ENCODE measurements at places on chromosomes 13 and 19.
A peak's percentile ranks its signal among the peaks of the same experiment; 100 is the strongest.

- DNase-seq, result no peak
These were observed 10.3 kb downstream of the THSD1 start for GRCh38 chr13:52395704-52396103.

DNA sequence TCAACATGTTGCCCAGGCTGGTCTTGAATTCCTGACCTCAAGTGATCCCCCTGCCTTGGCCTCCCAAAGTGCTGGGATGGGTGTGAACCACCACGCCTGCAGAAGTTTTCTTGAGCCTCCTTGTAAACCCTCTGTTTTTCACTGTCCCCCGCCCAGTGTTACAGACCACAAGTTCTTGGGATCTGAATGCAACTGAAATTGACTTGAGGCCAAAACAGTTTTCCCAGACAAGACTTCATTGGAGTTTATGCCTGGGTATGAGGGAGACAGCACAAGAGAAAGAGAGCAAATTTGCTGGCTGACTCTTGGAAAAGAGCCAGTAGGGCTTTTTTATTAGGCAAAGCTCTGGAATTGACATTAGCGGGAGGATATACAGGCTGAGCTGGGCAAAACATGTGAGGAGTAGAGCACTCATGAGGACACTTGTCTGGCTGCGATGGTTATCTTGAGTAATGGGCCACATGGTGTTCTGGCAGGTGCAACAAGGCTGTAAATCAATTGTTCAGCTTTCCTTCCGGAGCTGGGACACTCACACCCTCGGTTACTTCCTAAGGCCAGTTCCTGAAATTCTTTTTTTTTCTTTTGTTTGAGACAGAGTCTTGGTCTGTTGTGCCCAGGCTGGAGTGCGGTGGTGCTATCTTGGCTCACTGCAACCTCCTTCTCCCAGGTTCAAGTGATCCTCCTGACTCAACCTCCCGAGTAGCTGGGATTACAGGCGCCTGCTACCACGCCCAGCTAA is 12.7 kb upstream of the HNRNPL start:
- no peak for DNase-seq

GRCh38 chr19:35852029-35852780 is at the start of gene NPHS1:
TSS of gene NPHS1 (minus strand) at chr19:35852504. CDS start at chr19:35851837, 667 bp downstream.
- DNase-seq, result no peak

DNA sequence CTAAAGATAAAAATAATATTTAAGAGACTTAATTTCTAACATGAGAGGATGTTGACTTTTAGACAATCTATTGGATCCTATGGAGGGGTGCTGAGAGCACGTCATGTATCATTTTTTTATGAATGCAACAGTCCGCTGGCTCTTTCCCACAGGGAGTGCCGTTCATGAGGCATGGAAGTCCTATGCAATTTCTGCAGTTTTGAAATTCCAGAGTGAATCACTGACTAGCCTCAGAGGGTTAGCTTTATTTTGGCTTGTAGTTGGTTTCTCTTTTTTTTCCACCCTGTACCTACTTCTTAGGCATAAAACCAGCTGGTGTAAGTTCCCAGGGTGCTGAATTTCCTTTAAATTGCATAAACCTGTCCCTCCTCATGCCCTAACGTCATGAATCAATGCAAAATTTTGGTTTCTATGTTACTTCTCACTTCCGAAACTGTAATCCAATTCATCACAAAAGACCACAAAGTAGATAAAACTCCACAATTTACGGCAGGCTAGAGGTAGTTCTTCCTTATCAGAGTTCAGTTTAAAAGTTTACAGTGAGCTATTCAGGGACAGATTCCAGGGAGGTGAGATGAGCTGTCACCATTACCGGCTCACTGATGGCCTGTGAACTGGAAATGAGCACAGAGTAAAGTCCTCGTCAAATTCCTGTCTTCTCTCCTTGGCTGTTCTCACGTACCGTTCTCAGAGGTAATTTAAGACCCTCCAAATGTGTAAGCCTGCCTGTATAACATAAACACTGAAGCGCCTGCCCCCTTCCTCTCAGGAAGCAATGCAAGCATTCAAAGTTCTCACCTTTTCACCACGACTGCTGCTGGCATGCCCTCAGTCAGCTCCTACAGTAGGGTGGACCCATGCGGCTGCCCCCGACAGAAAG is 216.6 kb upstream of the SLC10A2 start:
- no peak for DNase-seq

- DNase-seq, result peak; percentile 57
These were observed 23.5 kb downstream of the FAM187B start for GRCh38 chr19:35204799-35205732.

DNA sequence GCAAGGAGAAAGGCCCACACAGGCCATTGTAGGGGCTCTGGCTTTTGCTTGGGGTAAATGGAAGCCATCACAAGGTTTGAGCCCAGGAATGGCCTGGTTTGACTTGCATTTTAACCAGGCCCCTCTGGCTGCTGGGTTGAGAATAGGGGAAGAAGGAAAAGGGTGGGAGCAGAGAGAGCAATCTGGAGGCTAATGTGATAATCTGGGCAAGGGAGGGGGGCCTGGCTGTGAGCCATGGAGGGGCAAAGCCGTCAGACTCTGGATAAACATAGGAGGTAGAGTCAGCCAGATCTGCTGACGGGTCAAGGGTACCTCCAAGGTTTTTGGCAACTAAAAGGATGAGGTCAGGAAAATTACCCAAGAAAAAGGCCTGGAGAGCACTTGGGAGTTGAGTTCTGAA is 41.6 kb downstream of the RFX2 start:
- no peak for DNase-seq

DNA sequence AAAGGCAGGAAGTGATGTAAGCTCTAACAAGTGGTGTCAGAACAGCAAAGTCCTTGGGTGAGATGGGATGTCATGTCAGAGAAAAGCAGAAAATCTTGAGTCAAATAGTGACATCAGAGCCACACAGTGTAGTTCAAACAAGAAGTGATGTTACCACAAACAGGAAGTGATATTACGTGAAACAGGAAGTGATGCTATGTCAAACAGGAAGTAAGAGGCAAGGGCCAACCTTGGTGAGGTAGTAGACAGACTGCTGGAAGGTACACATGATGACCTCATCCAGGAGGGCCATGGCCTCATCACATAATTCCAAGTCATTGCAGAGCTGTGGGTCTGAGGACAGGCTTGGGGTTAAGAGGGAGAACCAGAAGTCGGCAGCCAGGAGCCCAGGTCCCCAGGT is 7.0 kb upstream of the MAMSTR start:
- DNase-seq, result no peak

DNA sequence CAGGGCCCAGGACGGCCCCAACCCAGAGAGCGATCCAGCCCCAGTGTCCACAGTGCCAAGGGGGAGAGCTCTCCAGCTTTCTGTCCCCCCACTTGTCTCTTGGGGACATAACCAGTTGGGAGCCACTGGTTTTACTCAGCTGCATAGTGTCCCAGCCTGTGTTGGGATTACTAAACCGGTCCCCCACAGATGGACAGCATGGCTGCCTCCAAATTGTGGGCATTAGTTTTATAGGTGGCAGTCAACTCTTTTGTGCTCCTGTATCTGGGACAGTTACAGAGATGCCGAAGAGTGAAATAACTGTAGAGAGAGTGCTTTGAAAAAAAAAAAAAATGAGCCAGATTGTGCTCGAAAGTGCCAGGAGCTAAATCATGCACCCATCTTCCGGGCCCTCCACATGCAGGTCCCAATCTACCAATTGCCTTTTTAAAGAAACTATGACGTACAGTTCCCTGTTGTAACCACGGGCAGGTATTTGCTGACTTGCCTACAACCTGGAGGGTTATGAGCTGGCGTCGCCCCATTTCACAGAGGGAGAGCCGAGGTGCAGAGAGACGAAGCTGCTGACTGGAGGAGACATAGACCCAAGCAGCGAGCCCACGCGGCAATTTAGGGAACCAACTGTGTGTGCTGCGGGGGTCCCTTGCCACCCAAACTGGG is 2.4 kb upstream of the NFIC start:
- peak; percentile 26 for DNase-seq

DNA sequence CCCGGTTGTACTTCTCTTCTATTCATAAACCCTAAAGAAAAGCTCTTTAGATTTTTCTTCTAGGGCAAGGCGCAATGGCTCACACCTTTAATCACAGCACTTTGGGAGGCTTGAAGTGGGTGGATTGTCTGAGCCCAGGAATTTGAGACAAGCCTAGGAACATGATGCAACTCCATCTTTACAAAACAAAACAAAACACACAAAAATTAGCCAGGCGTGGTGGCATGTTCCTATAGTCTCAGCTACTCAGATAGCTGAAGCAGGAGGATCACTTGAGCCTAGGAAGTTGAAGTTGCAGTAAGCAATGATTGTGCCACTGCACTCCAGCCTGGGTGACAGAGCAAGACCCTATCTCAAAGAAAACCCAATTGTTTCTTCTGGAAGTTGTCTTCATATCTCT is 240.3 kb downstream of the SHISA2 start:
- no peak for DNase-seq

DNA sequence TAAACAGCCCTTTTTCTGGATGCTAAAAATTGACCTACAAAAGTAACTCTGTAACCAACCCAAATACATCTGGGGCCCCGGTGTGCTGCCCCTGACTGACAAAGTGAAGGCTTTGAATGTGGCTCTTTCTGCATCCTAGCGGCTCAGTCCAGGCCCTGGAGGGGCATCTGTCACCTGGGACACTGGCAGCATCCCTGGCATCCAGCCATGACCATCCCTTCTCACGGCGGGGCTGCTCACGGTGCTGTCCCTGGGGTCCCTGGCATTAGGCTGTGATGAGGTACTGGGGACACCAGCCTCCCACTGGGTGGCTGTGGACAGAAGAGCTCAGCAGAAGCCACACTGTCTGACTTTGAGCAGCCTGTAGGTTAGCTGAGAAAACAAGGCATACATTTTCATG is 34.3 kb downstream of the BICRA start:
- no peak for DNase-seq

GRCh38 chr19:5137571-5138124 is 168.7 kb downstream of the KDM4B start:
- DNase-seq, result peak; percentile 92

GRCh38 chr13:32538143-32538620 is 413 bp downstream of the N4BP2L2 start:
- no peak for DNase-seq

DNA sequence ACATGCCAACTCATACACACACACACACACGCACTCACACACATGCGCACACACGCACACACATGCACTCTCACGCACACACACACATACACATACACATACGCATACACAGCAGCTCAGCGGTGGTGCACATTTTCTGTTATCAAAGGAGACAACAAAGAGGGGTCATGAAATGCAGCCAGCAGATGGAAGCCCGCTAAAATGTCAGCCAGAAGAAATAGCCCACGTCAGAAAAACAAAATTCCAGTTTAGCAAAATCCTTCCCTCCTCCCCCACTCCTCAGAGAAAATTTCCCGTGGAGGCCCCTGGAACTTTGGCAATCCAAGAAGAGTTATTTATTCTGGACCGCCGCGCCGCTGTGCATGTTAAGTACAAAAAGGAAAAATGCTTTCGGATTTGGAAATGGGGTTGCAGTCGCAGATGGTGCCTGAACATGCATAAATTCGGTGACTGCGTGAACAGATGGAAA is 114.6 kb upstream of the VSTM2B start:
- DNase-seq, result no peak

DNA sequence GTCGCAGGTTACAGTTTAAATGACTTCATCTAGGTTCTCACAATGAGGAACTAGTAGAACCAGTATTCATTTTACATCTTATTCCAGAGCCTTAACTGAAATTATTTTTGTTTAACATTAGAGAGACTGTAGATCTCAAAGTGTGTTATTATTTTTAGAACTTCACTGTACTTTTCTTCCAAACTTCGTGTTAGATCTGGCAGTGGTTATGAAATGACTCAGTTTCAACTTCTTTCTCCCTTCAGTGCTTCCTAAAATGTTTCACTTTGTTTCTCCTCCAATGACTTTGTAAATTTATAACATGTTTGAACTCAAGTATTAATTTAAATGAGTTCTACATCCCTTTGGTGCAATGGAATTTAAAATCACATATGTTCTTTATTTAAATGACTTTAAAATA is 139.3 kb downstream of the PCDH9 start:
- no peak for DNase-seq

DNA sequence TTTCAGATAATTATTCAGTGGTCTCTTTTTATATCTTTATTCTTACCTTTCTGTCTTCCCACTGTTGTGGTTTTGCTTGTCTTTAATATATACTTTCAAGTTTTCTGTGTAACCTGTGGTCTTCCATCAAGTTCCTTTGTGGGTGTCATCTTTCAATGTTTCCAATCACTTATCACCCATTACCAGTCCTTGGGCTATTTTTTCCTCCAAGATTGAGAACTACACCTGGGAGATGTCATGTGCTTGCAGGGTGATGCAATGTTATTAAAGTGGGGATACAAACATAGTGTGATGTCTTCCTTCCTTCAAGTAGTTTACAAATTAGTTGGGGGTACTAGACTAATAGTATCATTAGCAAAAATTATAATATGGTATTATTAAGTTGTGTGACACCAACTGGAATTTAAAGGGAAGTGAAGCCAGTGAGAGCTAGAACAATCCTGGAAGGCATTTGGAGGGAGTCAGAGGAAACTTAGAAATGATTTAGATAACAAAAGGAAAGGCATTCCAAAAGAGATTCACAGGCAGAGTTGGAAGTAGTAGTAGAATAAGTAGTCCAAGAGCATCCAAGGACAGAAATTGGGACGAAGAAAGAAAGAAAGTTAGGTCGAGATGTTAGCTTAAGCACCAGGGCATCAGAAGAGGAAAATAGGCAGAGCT is 3.4 kb downstream of the FNDC3A start:
- no peak for DNase-seq

DNA sequence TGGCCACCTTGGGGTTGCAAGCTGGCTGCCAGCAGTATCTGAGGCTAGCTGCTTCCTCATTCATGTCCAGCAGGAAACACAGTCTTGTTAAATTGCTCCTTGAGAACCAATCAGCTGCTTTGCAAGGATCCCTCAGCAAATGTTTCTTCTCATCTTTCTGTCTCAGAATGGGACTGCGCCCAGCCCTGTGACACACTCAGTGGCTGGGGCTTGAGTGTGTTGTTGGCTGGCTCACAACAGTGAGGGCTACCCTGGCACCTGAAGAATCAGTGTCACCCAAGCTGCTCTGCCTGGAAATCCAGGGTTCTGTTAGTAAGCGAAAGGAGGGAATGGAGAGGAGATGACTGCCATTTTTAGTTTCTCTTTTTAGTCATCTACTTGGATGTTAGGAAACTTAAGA is 317.2 kb downstream of the DCT start:
- DNase-seq, result no peak

DNA sequence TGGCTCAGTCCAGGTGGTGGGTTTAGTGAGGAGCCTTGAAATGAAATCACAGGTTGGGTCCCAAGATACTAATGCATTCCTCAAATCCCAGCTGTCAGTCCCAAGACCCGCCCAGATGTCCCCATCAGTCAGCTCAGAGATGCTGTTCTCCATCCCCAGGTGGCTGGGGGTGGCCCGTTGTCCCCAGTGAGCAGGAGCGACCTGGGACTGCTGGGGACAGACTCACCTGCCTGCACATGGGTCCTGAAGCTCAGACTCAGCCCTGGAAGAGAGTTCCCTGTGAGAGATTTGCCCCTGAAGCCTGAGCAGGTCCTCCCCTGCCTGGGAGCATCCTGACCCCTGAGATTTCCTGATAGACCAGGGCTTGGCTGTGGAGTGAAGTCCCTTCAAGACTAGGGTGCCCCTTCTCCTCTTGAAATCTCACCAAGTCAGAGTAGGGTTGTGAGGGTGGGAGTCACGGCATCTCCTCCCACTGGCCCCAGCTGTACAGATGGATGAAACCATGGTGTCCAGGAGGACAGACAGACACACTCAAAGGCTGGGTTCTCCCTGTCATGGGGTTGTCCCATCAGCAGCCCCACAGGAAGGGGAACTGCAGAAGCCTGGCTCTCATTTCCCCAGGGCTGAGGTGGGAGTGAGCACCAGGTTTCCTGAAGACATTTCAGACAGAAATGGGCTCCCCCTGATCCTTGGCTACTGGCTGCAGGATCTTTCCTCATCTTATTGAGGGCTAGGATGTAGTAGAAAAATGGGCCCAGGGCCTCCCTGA is 14.4 kb downstream of the LILRA5 start:
- DNase-seq, result no peak
